ENCODE measurements at places on chromosomes 5 and 9.

DNA sequence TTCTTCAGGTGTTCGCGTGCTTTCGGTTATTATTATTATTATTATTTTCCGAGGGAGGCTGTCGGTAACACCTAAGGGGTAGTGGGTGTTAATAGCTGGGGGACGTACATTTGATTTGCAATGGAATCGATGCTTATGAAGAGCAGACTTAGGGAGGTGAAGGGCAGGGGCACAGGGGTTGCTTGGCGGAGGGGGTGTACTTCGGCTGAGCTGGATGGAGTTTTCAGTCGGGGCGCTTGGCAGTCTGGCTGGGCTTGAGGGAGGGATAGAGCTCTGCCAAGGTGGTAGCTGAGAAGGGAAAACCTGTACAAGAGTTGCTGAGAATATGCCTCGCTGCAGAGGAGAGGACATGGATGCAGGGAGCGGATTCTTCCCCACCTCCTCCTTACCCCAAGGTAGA is 617 bp upstream of the PTPRD start:
- no peak for DNase-seq

GRCh38 chr9:134433101-134433500 is 106.8 kb downstream of the RXRA start:
- no peak for DNase-seq

DNA sequence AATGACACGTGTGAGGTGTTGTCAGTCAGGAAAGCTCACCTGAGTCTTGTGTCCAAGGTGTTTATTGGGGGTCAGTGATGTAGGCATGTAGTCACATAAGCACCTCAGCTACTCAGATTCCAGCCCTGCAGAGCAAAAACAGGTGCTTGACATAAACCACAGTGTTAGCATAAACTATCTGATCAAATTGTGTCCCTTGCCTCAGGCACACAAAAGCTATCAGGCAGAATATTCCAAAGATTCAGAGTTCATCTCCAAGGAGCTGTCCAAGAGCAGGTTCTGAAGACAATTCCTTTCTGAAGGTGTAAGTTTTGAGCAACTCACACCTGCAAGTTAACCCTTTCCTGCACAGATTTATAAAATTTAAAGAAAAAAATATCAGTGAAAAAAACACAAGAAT is 102.2 kb upstream of the ITGA1 start:
- no peak for DNase-seq

- no peak for DNase-seq
Measured at GRCh38 chr5:139223481-139223880, 25.3 kb upstream of the SIL1 start.

DNA sequence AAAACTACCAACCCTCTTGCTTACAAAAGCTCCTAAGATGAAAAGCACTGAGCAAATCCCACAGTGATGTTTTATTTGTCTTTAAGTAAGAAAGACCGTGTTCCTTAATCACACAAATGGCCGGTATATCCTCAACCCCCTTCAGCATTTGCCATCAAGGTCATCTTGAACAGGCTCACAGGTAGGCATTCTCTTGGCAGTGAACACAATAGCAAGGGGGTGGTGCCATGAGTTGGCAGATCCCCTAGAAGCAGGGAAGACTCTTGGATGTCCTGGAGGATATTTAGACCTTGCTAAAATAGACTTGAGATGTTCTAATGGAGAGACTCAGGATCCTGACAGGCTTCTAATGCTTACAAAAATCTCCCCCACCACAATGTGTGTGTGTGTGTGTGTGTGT is 323.0 kb downstream of the SPOCK1 start:
- no peak for DNase-seq

DNA sequence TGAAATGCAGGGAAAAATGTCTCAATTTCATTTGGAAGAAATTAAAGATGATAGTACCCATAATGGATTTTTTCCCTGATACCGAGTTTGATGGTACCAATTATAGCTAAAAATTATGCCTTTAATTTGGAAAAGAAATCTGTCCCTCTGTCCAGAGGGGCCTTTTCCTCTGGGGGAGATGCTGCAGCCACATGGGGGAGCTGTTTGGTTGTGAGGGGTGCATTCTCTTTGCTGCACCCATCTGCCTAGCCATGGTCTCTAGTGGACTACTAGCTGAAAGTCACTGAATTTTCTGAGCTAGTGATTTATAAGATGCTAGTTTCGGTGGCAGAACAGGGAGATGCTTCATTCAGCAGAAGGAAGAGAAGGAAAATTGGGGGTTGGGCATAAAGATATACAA is 9.6 kb downstream of the SEC61B start:
- no peak for DNase-seq

DNA sequence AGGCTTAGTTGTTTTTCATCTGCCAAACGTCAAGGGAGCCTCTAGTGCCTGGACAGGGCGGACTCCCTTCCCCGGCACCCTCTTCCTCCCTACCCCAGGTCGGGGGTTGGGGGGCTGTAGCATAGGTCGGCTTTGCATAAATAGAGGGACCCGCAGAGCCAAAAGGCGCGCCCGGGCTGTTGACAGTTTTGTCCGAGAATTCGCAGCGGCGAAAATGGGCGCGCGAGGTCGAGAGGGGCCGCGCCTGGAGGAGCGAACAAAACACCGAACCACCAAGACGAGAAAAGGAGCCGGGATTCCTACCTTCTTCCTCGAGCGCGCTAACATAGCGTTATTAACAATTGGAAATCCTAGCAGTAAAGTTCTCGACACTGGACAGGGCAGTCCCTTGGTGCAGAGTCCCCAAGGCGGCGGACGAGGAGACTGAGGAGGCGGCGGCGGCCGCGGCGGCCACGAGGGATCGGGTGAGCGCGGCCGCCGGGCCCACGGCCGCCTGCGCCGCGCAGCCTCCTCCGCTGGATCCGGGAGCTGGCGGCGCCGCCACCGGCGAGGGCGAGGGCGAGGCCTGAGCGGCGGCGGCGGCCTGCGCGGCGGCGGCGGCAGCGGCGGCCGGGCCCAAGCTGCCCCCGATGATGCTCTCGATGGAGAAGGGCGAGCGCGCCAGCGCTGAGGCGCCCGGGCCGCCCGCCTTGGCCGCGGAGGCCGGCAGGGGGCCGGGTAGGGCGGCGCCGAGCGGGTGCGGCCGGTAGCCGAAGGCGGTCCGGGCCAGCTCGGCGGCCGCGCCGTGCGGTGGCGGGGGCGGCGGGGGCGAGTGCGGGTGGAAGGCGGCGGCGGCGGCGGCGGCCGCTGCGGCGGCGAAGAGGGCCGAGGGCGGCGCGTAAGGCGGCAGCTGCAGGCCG is 1.7 kb downstream of the FOXD1 start:
- DNase-seq, result no peak

- no peak for DNase-seq
Measured at GRCh38 chr9:78026416-78026815, 5.2 kb downstream of the GNAQ start.

DNA sequence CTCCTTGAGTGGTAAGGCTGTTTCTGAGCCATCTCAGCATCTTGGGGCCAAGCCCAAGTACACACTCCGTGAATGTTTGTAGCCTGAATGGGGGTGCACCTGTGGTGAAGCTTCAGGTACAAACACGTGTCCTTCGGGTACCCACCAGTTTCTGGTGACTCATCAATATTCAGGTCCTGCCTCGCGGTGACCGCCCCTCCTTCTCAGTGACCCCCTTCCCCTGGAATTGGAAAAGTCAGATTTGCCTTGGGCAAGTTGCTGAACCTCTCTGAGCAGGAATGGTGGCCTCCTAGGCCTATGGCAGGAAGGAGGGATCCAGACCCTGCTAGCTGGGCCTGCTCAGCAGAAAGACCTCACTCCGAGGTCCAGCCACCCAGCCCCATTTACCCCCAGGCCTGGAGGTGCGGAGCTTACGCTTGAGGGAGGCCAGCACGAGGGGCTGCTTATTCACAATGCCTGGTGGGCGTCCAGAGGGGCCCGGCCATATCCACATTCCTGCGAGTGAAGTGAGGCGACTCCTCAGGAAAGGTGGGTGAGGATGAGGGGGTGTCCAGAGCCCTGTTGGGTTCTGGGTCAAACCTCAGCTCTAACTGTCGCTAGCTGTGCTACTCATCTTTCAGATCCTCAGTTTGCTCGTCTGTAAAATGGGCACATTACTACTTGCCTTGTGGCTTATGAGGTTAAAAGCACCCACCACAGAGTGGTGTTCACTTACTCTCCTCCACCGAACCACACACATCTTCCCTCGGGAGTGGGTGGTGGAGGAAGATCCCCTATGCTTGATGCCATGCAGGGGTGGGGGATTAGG is 7.0 kb downstream of the ADGRD2 start:
- DNase-seq, result no peak

DNA sequence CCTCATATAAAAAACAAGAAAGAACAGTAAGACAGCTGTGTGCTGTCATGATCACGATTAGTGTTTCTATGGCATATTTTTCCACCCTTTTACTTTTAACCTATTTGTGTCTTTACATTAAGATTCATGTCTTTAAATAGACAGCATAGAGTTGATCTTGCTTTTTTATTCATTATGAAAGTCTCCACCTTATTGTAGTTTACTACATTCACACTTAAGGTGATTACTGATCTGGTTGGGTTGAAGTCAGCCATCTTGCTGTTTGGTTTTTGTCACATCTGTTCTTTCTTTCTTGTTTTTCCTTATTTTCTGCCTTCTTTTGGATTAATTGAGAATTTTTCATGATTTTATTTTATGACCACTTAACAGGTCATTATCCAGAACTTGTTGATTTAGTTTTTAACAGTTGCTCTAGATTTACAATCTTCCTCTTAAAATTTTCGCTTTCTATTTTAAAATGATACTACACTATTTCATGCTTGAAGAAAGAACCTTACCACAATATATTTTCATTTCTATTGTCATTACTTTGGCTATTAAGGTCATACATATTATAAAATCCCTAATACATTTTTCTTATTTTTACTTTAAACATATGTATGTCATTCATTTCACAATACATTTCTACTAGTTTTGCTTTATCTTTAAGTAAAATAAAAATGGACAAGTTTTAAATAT is 292.5 kb downstream of the SH3GL2 start:
- DNase-seq, result no peak

DNA sequence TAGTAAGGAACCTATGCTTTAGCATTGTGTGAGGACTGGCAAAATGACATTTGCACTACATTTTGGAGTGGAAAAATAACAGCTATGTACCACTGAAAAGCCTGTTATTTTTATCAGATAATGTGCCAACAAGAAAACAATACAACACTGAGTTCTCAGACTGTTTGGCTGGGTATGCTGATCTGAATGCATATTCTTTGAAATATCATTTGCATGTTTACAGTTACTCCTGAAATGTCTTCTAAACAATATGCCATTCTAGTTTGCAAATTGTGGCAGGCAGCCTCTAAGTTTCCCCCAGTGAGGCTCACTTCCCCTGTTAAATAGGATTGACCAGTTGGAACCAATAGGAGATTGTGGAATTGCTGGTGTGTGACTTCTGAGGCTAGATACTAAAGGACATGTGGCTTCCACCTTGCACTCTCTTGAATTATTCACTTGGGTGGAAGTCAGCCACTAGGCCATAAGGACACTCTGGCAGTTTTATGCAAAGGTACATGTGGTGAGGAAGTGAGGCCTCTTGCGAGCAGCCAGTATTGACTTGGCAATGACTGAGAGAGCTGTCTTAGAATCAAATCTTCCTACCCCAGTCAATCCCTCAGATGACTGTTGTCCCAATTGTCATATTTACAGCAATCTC is 250.4 kb upstream of the PCSK5 start:
- no peak for DNase-seq

GRCh38 chr9:87342743-87343142 is 154.9 kb upstream of the DAPK1 start:
- DNase-seq, result no peak

DNA sequence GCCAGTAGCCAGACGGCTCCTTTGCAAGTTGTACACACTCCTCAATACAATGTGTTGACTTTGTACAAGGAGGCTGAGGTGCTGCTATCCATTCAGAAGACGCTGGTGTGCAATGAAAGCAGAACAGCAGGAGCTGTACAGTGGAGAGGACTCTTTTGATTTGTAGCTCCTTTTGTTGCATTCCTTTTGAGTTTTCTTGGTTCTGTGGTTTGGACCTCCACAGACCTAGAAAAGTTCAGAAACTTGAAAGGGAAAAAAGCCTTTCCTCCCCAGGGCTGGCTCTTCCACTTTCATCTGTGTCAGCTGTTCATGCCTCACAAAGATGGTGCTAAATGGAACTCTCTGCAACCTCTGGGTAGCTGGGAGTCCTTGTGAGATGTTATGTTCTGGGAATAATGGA is 117.4 kb downstream of the MAT2B start:
- DNase-seq, result no peak

DNA sequence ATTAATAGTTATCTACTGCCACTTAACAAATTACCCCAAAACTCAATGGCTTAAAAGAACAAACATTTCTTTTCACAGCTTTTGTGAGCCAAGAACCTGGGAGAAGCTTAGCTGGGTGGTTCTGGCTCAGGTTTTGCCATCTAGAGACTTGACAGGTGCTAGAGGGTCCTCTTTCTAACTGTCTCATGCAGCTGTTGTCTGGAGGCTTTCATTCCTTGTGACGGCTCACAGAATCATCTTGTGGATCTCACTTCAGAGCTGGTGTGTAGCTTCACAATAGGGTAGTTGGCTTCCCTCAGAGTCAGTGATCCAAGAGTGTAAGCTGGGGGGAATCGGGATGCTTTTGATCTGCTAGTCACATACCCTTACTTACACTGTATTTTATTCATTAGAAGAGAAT is 81.2 kb upstream of the APC start:
- no peak for DNase-seq

DNA sequence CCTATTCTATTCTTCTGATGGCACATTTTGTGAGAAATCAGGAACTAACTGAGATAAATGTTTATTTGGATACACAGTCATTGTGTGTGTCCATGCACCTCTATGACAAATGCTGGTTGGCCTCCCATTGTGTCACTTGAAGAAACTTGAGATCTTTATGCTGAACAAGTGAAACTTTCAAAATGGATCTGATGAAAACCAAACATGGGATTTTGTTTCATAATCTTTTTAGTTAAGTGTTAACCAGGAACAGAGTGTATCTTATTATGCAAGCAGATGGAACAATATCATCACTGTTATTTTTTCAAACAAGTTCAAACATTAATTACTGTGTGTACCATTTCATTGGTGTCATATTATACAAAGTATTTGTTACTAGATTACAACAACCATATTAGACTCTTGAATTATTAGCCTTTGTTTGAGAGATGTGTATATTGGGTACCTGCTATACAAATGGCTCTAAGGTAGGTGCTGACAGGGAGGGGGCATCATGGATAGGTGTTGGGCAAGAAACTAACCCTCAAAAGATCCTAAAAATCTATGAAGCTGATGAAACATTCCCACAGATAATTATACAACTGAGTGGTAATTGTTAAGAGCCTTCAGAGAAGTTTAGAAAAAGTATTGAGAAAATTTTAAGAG is 159.8 kb downstream of the PALM2AKAP2 start:
- DNase-seq, result no peak

DNA sequence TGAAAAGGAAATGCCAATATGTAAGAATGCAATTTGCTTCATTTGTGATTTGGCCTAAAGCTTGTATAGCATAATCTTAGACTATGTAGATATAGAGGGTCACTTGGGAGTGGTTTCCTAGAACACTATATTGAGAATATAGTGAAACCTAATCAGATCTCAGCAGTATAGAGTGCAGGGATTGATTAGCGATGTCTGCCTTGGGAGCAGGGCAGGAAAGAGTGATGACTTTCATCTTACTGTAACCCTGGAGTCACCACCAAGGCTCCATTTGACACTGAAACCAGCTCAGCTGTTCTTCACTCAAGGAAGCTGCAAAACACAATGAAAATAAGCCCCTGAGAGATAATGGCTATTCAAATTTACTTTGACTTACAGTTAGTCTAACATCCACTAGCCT is 26.2 kb upstream of the ARRDC3 start:
- no peak for DNase-seq

- no peak for DNase-seq
Measured at GRCh38 chr5:122192497-122193496, 63.5 kb downstream of the ZNF474 start.
